ENCODE measurements at places on chromosomes 1 and 21.

GRCh38 chr1:220239966-220240365, 32.3 kb downstream of the RAB3GAP2 start:
- no peak for DNase-seq

- peak; percentile 77 for DNase-seq
These were observed 7.5 kb upstream of the SOX13 start for GRCh38 chr1:204065174-204065985.

GRCh38 chr1:39896909-39897685, 4.6 kb downstream of the MYCL start:
- no peak for DNase-seq

- DNase-seq = no peak
These were observed 4.0 kb downstream of the H3-3A start for GRCh38 chr1:226066415-226067078.

DNA sequence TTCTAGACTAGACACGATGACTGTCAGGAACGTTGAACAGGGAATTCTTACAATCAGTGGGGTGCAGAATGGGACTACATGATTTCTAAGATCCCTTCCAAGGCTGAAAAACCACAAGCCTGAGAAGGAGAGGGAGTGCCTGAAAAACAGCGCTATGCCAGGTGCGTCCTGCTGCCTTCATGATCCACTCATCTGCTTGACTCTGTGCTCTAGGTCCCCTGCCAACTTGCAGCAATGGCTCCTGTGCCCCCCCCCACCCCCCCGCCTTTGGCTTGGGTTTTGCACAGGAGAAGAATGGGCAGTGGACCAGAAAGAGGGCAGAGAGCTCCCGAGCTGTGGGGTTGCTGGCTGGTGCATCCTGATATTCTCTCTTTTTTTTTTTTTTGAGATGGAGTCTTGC, 5.9 kb downstream of the SLC2A7 start:
- DNase-seq = no peak

DNA sequence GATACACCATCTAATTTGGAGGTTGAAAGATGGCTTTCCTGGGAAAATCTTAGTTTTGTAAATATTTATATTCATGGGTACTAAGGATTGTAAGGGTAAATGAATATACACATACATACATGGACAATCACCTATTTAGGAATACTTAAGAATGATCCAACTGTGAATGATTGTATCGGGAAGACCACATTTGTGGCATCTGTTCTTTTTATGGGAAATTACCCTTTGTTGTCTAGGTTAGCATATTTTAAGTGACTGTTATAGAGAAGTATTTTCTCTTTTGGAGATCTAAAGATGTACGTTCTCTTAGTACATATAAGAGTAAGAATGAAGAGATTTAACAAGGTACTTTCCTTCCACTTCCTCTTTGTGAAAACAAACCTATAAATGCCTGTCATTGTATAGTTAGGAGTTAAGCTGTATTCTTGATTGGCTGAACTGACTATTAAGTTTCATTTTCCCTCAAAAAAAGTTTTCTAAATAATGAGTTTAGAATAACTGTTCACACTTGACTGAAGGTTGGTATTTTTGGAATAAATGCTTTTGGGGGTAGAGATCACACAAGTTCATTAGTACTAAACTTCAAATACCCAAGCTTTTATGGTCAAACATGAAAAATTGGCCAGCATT, 26.7 kb downstream of the SNX7 start:
- no peak for DNase-seq

GRCh38 chr1:222914861-222915632, 100.2 kb downstream of the DISP1 start:
- DNase-seq = no peak

GRCh38 chr1:151547119-151547899, 7.2 kb downstream of the TUFT1 start:
- DNase-seq = peak; percentile 46

- DNase-seq = no peak
These were observed 3.2 kb downstream of the EDN2 start for GRCh38 chr1:41481109-41481775.

GRCh38 chr1:207868251-207868773, 42.6 kb downstream of the CD34 start:
- DNase-seq = peak; percentile 44

Measured in heart left ventricle (tissue), 16 donors.